ENCODE measurements at places on chromosomes 2 and 18.

DNA sequence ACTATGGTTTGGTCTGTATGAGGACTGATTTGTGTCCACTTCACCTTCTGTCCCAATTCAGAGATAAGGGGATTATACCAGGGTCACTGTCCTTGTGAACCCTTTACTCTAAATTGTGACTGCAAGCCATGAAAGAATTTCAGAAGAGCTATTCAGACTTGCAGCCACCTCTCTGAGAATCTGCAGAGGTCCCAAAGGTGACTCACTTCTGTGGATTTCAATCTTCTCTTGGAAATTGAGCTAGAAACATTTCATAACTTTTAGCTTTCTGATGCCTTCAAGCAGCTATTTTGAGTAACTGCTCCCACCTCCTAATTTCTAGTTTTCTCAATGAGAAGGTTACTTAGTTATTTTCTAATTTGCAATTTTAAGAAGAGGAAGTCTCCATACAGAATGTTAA, 1242.4 kb upstream of the ACVR2A start:
- no peak for DNase-seq

GRCh38 chr2:240585101-240585500, 1.4 kb upstream of the CAPN10 start:
- no peak for DNase-seq

- DNase-seq, result no peak
Measured at GRCh38 chr18:48294899-48295585, 114.1 kb downstream of the ZBTB7C start.

- DNase-seq, result no peak
Measured at GRCh38 chr2:39821871-39822270, 42.8 kb upstream of the THUMPD2 start.

DNA sequence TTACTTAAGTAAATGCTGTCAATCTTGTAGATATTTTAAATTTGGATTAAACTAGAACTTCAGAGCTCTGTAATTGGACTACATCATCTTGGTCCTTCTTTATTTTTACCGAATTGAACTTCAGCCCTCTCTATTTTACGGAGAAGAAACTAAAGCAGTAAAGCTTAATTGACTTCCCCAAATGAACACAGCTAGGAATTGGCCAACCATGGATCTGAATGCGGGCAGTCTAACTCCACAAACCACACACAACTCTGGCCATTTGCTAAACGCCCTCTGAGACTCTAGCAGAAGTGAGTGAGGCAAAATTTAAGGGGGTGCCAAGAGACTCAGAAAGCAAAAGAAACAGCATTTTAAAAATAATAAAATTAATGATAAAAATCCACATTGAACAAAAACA, 86.3 kb upstream of the KCTD1 start:
- DNase-seq, result no peak

- no peak for DNase-seq
Measured at GRCh38 chr2:74975016-74975415, 16.6 kb downstream of the POLE4 start.

GRCh38 chr2:142557391-142557790, 320.1 kb upstream of the KYNU start:
- DNase-seq, result no peak

Data from CD4-positive, alpha-beta memory T cell (primary cell).